Sciatic nerve (tissue), 2 donors: ENCODE measurements at places on chromosomes 3 and 15.

- no peak for DNase-seq
Measured at GRCh38 chr3:122688996-122689395, 8.4 kb downstream of the PARP14 start.

- no peak for DNase-seq
Measured at GRCh38 chr3:187264911-187265310, 26.6 kb downstream of the MASP1 start.

DNA sequence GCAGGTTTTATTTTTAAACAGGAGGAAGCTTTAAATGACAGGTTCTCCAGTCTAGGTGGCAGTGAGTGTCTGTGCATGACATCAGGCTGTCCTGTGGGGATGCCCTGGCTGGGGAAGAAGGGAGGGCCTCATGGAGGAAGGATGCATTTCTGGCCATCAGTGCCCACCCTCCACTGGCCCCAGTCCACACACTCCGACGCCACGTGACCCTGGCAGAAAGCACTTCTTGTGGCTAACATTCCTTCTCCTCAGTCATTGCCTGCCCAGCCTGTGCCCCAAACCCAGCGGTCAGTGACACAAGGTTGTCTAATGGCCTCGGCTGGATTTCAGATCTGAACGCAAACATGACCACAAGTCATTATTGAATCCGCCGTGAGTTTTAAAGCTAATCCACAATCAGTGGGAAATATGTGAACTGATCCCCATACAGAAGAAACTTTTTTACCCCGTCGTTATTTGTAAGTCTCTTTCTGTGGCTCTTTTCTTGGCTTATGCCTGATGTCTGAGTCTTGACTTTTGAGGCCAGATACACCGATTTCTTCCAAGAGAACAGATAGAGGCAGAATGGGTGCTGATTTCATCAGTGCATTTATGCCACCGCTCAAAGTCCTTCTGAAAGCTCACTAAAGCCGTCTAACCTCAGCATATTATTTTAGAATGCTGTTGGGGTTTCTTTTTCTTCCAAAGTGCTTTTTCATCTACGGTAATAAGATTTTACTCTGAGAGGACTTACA, 17.3 kb upstream of the LRRK1 start:
- no peak for DNase-seq

DNA sequence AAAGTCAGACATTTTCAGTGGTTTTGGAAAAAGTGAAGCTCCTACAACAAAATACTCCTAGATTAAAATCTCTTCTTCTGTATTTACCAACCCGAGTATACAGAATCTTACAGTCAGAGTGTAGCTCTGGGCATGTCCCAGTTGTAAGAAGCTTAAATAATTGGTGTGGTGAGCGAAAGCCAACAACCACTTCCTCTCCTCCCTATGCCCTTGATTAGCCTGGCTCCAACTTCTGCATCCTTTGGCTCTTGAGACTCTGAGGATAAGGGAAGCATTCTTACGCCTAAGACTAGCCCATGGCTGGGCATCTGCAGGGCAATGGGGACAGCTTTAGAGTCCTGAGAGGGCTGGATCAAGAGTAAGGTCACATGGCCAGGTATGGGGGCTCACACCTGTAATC, 25.5 kb downstream of the RFT1 start:
- peak; percentile 12 for DNase-seq

DNA sequence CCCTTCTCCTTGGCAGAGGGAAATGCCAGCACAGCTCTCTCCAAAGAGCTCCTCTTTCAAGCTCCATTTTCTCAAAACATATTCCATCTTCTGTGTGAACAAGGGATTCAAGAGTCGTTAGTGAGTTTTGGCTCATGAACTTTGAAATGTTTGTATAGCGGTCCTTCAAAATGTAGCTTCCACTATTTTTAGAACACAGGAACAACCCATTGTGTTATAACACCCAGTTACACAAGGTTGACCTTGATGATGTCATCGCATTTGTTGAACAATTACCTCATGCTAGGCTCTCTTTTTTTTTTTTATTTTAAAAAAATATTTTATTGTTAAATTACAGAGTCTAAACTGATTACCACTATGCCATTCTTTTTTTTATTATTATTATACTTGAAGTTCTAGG, 251.7 kb downstream of the THSD4 start:
- DNase-seq, result no peak

GRCh38 chr3:48278884-48279559, 38.1 kb downstream of the ZNF589 start:
- DNase-seq, result no peak

DNA sequence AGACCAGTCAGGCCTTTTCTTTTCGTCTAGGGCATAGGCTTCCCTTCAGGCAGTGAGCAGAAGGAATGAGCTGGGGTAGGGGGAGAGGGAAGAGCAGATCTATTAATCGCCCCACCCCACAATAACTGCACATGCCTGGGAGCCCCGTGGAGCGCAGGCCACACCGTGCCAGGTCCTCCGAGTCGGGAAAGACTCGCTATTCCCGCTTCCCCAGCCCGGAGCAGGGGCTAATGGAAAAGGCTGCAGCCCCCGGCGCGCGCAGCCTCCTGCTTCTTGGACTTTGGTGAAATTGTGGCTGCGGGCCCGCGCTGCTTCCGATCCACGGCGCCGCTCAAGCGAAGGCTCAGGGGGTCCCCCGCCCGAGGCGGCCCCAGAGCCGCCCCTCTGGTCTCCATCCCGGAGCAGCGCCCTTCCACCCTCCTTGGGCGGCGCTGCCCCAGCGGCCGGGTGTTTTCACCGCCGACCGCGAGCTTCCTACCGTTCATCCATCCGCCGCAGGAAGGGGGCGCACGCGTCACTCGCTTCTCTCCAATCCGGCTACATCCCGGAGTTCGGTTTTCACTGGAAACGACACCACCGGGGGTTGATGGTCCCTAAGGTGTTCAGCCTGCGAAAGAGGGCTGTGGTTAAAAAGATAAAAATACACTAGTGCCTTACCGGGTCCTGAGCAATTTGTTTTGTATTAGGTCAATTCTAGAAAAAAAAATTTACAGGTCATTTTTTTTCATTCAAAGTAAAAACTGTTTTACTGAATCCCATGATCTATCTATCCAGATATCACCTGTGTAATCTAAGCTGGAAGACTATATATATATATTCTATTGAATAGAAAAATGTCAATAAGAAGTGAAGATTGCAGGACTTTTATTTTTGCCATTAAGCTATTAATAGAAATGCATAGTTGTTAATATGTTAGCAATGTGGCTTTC, 4.4 kb upstream of the SYNM start:
- DNase-seq, result peak; percentile 94

DNA sequence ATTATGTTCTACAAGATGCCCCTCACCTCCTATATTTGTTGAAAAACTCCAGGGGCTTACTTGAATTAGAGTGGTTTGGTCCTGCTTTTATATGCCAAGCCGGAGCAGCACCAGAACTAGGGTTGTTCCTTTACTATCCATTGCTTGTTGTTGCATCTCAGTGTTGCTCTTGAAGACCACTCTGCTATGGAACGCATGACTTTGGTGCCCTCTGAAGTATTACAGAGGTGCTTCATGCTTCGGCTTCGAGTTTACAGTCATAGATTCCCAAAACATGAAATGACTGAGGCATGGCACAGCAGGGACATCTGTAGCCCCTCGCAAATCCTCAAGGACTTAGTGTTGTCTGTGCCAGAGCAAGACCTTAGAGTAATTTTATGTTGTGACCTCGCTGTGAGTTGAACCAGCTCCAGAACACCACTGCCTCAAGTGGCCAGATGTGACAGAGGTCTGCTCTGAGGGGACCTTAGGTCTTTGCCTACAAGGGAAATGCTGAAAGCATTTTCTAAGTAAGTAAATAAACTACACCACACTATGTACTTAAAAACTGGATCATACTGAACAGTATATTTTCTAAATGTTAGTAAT, 67.2 kb upstream of the SIAH2 start:
- DNase-seq, result no peak

GRCh38 chr15:32936283-32936918, 218.6 kb downstream of the GREM1 start:
- no peak for DNase-seq

GRCh38 chr3:61535826-61536225, 25.5 kb upstream of the PTPRG start:
- no peak for DNase-seq

GRCh38 chr3:168813225-168813802, 717.6 kb upstream of the GOLIM4 start:
- DNase-seq, result no peak

DNA sequence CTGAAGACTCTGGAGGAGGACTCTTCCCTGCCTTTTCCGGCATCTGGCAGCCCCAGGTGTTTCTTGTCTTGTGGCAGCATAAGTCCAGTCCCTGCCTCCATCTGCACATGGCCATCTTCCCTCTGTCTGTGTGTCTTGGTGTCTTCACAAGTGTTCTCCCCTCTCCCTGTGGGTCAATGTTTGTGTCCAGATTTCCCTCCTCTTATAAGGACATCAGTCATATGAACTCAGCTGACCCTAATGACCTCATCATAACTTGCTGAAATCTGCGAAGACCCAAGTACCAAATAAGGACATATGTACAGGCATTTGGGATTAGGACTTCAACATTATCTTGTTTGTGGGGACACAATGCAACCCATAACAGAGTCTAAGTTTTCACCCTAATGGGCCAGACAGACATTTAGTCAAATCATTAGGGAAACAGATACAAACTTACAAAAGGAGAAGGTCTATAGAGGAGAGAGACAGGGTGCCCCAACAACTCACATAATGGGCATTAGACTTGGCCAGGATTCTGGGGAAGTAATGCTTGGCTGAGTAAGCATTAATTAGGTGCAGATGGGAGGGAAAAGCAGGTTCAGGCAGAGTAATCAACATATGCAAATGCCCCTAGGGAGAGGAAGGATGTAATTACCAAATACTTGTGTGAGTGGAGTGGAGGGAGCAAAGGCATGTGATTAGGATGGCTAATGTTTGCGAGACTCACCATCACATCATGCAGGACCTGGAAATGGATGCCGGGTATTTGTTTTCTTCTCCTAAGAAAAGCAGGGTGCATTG, 372.8 kb upstream of the TBL1XR1 start:
- no peak for DNase-seq

- no peak for DNase-seq
Measured at GRCh38 chr3:101256511-101256910, 63.9 kb downstream of the IMPG2 start.

DNA sequence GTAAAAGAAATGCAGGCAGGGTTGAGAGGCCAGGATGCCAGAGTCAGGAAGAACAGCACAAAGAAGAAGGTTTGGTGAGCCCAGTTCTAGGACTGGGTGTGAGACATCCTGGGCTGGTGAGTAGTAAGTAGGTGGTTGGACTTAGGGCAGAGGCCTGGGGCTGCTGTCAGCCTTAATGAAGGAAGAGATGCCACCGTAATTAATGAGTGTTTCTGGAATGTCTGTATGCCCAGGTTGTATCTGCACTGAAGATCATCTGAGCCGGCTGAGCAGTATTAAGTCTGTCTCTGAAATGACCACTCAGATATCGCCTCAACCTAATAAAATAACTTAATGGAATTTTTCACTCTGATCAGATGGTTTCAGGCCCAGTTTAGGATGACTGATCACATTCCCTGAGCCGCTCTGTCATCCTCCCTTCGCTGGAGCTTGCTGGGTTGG, 532.9 kb upstream of the IL12A start:
- no peak for DNase-seq

- no peak for DNase-seq
Measured at GRCh38 chr15:77461486-77461885, 40.8 kb downstream of the HMG20A start.

DNA sequence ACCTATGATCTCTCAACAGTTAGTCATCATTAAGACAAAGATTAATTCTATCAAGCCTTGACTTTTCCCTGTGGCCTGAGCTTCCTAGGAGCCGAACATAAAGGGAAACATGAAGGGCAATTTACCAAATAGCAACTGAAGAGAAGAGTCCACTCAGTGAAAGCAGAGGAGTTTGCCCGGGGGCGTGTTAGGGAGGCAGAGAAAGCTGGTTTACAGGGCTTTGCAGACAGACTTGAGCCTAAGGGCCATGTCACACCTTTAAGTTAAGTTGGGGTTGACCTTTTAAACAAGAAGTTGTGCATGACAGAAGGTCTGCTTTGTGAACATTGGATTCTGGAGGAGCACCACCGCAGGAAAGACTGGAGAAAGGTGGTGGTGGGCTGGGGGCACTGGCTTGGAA, 701.8 kb upstream of the CFAP20DC start:
- DNase-seq, result no peak

- no peak for DNase-seq
Measured at GRCh38 chr15:65956307-65956706, 87.0 kb downstream of the RAB11A start.

DNA sequence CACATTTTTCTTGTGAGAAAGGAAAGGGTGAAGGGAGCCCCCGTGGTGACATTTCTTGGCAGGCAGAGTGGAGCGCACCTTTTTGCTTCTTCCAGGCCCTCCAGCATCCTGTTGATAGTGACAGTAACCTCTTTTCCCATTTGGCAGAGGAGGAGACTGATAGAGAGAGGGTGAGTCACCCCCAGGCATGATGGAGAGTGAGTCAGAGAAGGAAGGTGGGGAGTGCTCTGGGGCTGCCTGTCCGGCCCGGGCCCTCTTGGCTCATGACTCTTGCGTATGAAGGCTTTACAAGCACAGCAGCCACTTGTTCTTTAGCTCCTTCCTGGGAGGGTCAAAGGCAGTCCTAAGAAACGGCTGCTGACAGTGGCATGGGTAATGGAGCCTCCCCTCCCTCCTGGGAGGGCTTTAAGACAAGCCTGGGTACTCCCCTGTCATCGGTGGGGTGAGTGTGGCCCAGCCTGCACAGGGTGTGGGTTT, 16.0 kb downstream of the ANKRD63 start:
- DNase-seq, result no peak

DNA sequence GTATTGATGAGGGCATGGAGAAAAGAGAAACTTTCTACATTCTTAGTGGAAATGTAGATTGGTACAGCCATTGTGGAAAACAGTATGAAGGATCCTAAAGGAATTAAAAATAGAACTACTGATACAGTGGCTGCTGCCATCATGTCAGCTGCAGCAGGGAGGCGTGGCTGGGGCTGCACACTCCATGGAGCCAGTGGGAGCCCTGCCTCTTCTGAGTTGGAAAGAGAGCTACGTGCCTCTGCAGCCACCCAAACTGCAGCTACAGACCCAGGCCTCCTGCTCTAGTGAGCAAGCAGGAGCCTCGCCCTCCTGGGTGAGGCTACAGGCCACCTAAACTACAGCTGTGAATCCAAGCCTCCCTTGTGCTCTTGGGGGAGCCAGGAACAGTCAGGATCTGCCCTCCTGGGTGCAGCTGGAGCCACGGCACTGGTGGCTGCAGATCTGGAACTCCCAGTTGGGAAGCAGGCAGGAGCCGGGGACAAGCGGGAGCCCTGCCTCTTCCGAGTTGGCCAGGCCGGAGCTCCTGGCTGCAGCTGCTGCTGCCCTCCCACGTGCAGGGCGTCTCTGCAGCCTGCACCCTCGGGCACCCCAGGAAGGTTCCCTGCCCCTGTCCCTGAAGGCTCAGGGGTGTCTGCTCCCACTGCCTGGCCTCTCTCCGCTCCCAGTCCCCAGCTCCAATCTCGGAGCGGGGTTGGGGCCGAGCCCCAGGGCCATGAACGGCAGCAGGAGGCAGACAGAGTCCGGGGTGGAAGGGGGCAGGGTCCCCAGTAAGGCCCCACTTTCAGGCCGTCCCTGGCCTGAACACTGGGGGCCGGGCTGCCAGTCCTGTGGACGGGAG, 64.5 kb downstream of the THBS1 start:
- DNase-seq, result no peak
